ENCODE measurements at places on chromosomes 5 and 9.

- DNase-seq, result no peak
These were observed 969.2 kb downstream of the CDH18 start for GRCh38 chr5:19018822-19019221.

- no peak for DNase-seq
These were observed 43.7 kb downstream of the STK10 start for GRCh38 chr5:172144291-172144815.

GRCh38 chr9:137574192-137574591 lies 4.5 kb downstream of the DPH7 start:
- DNase-seq, result no peak

- DNase-seq, result peak; percentile 23
These were observed 5.9 kb upstream of the CFAP90 start for GRCh38 chr5:7856855-7857254.

DNA sequence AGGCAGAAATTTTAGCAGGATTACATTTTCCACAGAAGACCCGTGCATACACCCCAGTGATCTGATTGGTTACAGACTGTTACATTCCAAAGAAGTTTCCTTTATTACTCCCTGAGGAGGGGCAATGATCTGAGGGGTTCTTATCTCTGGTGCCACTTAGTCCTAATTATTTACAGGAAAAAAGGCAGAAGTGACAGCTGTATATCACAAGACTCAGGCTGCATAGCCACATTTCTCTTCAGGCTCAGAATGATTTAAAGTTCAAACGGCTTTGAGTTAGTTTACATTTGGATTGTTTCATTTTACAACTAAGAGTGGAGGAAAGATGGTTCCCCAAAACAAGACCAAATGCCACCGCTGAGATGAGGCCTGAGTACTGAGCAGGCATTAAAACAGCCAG lies 17.3 kb downstream of the NAIF1 start:
- DNase-seq, result no peak

- DNase-seq, result no peak
These were observed 34.3 kb downstream of the EPB41L4B start for GRCh38 chr9:109286571-109286977.

GRCh38 chr9:104795082-104795481 lies 31.2 kb downstream of the NIPSNAP3B start:
- DNase-seq, result no peak

DNA sequence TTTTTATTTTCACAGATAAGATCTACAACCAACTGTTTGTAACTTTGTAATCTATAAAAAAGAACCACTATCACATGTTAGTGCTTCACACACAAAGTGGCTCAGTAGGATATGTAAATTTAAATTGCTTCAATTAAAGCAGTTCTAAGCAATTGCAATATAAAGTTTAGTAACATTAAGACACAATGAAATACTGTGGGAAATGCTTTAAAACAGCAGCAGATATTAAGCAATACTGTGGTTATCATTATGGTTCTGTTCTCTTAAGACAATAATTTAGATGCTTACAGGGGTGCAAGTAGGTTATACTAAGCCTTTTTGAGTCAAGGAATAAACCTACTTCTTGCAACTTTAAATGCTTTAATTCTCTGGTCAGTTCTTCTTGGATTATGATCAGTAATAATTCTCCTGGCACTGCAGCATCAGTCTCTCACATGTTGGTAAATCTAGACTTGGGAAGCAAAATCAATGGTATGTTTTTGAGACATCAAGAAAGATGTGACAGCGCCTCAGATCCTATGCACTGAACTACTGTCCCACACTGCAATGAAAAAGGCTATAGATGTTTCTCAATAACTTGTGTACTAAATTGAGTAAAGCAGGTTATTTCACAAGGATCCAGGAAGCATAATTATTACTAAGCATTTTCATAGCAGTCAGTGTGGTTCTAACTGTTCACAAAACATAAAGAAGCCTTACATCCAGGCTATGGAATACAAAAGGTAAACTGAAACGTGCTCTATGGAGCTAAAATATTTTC lies 338.7 kb upstream of the PDE4D start:
- DNase-seq, result no peak

GRCh38 chr9:136793086-136793946 lies 2.2 kb downstream of the TMEM141 start:
- no peak for DNase-seq

DNA sequence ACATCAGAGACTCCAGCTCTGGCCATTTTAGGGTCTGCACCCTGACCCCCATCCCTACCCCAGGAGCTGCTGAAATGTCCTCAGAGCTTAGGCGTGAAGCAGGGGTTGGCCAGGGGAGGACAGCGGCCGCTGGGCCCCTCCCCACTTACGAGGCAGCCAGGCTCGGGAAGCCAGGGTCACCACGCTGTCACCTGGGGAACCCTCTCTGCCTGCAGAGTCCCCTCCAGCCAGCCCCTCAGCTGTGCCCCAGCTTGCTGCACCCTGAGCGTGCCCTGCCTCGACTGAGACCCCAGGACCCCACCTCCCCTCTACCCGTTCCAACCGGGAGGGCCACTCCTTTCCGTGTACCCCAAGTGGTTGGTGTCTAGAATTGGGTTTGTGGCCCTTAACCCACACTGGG lies 2.7 kb downstream of the LCN10 start:
- no peak for DNase-seq

- no peak for DNase-seq
These were observed 665 bp upstream of the LVRN start for GRCh38 chr5:115961381-115962238.

DNA sequence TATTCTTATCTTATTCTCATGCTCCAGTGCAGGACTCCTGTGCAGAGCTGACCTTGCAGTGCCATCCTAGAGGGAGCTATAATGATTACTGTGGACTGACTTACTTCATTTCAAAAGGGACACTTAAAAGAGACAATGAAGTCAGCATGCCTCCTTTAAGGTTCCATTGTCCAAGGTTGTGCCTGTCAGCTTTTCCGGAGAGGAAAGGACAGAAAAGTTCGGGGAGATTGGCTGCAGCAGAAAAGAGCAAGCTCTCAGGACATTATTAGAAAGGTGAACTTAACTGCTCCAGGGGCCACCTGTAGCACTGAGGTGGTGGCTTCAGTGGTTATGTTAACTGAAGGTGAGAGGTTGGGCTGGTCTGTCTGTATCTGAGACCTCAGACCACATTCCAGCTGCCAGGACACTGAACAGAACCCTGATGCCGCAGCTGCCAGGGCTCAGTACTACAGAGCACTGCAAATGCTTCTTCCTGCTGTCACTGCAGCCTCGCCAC lies 112.9 kb downstream of the ST8SIA4 start:
- no peak for DNase-seq

DNA sequence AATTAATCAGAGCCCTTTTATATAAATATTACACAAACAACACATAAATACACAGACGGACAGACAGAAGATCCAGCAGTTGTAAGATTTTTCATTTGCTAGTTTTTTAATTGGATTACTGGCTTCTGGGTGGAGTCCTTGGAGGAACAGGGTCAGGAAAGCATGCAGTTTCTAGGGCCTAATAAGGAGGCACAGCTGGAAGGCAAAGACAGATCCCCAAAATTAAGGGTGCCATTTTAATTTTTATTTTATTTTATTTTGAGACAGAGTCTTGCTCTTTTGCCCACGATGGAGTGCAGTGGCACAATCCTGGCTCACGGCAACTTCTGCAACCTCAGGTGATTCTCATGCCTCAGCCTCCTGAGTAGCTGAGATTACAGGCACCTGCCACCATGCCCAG lies 49.5 kb downstream of the PTGS1 start:
- DNase-seq, result no peak

DNA sequence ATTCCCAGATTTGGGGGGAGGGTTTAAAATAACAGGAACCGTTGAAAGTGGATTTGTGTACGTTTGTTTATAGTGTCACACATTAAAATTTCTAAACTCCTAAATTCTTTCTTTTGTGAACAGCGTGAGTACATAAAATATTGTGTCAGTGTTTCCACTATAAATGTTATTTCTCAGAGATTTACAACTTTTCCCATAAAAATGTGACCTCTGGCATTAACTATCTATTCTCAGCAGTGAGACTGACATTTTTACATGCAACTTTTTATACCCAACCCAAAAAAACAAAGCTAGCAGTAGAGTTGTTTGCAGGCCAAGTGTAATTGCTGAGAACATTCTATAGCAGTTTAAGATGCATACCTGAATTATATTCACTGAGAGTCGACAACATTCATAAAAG lies 757.0 kb upstream of the ADAMTS16 start:
- DNase-seq, result no peak

- no peak for DNase-seq
These were observed 2.9 kb upstream of the SEPTIN8 start for GRCh38 chr5:132779961-132780360.

- DNase-seq, result no peak
These were observed 32.5 kb downstream of the FAM240B start for GRCh38 chr9:38687389-38687842.

- DNase-seq, result no peak
These were observed 56.5 kb upstream of the ANKRD55 start for GRCh38 chr5:56289602-56289987.

DNA sequence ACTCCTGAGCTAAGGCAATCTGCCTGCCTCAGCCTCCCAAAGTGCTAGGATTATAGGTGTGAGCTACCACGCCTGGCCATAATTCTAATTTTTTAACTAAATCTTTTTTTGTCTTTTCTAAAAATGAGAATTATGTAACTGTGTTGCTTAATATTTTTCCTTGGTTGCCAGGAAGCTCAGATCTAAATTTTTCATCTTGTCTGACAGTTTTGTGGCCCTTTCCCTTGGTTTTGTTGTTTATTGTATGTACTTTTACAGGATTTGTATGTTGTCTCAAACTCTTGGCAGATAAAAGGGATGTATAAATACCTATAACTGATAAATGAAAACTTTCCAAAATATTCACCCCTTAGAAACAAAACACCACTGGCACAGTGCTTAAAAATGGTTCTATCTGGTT lies 88.2 kb upstream of the KLF9 start:
- DNase-seq, result no peak

DNA sequence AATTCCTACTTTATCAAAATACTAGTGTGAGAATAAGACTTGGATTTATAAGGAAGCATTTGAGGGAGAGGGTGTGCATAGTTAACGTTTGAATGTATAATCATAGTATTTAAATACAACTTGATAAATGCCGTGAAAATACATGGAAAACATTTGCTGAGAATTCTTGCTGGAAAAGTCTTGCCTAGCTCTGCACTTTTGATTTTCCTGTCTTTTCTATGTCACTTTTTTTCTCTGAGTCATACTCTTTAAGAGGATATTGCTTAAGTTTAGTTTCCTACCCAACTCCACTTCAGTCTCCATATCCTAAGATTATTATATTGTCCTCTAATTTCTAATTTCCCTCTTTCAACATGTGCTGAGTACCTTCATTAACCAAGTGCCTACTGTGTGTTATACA lies 616.6 kb upstream of the SEMA6A start:
- no peak for DNase-seq

GRCh38 chr5:150063638-150064037 lies 22.7 kb downstream of the CSF1R start:
- no peak for DNase-seq

GRCh38 chr9:77649109-77649812 lies 1.1 kb upstream of the GNA14 start:
- no peak for DNase-seq

- DNase-seq, result no peak
These were observed 26.6 kb downstream of the GRAMD2B start for GRCh38 chr5:126449751-126450271.

- no peak for DNase-seq
These were observed 5.7 kb downstream of the NIPBL start for GRCh38 chr5:36882250-36882649.

DNA sequence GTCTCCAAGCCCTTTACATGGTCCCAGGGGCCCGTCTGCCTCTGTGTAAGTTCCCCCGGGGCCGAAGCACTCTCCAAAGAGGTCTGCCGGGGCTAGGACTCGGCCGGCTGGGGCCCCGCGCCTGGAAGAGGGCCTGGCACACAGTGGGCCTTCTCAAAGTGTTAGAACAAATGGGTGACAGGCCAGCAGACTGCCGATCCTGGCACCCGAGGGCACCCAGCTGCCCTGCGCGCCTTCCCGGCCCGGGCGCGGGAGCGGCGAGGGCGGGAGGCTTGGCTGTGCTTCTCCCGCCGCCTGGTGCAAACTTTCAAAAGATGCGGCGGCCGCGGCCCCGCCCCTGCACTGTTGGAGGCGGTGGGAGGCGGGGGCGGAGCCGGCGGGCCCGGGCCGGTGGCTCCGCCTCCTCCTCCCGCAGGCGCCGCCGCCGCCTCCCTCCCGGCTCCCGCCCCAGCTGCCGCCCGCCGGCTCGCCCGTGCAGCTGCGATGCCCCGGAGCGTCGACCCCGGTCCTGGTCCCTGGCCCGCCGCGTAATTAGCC lies at the start of gene NEURL1B:
Gene NEURL1B, plus strand, starts transcription at position 442 of the 537 bp plus-strand sequence. CDS start 144 bp downstream, outside the sequence.
- DNase-seq, result peak; percentile 75

DNA sequence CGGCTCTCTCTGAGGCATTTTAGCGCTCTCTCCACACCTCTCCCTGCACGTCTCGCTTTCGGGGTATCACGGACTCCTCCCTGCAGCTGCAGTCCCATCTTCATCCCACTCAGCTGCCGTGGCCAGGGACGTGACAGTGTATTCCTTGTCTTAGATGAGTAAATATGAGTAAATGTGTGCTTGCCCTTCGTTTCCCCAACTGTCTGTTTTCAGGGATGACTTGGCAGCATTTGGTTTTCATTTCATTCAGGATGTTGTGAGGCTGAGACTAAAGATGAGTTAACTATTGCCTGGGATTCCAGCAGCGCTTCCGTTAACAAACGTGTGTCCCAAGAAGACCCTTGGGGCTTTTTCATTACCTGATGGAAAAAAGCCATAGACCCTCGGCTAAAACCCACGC lies 29.5 kb downstream of the GDNF start:
- DNase-seq, result no peak

- DNase-seq, result no peak
These were observed 151.3 kb upstream of the IRX2 start for GRCh38 chr5:2902742-2903297.

DNA sequence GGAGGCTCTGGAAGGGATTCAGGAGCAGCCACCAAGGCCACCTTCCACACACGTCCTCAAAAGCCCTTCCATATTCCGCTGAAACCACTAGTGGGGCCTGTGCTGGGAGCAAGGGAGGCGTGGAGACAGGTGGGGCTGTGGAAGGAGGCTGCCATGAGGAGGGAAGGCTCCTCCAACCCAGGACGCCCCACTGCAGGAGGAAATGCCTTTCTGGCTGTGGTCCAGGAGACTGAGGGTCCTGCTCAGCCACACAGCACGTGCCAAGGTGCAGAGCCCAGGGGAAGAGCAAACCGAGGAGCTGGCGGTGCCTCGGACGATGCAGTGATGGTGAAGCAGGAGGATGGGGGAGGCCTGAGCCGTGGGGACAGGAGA lies 49.5 kb downstream of the ADAMTS2 start:
- no peak for DNase-seq

DNA sequence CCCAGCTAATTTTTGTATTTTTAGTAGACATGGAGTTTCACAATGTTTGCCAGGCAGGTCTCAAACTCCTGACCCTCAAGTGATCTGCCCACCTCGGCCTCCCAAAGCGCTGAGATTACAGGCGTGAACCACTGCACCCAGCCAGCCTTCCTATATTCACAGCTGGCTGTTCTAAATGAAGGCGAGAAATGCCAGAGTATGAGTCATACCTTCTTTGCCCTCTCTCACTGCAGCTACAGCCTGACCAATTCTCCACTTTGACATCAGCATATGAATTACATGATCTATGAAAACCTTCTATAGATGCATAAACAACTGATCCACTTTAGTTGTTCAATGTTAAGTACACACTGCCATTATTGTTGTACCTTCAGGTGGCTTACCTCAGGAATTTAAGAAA lies 14.5 kb downstream of the APTX start:
- no peak for DNase-seq
